Stimulated activated CD8-positive, alpha-beta memory T cell treated with anti-CD3 and anti-CD28 coated beads, Interleukin-7, amount 100 ng/mL, for 1 hour (primary cell): ENCODE measurements at places on chromosomes 11 and 22.
A peak's percentile ranks its signal among the peaks of the same experiment; 100 is the strongest.

DNA sequence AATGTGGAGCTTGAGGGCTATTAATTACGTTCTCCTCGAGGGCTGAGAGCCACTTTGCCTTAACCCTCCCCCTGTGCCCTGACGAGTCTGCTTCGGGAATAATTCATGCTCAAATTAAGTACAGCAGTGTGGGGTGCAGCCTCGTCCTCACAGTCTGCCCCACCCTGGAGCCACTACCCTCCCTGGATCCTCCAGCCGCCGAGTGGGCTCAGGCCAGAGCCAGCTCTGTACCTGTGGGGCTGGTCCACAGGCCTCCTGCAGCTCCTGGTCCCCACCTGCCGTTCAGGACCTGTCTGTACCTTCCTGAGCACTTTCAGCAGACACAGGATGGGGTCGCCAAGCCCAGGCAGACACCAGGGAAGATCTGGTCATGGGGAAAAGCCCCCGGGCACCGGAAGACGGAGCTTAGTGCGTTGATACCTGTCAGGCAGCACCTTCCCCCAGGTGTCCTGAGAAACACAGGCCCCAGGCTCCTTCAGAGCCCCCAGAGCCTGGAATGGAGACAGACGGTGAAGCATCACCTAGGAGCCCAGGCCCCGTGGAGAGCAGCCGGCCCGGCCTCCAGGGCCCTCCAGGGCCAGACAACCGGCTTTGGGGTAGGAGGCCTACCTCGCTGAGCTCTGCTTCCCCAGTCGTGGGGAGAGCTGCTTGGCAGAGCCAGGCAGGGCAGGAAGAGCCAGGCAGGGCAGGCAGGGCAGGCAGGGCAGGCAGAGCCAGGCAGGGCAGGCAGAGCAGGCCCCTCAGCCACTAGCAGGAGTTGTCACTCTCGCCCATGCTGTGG, 9.7 kb downstream of the TSPAN32 start:
- no peak for DNase-seq

DNA sequence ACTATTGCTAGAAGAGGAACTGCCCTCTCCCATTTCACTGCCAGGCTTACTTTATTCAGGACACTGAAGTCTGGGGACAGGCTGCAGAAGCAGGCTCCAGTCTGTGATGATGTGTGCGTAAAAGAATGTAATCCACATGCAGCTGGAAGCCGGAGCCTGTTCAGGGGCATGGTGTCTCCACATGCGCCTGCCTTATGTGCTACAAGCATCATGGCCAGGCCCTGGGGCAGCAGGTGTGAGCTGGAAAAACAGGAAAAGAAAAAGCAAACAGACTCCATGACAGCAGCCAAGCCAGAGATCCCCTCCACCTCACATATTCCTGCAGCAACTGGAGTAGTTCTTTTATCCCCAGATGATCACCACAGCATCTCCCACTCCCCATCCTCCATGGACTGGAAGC, 33.4 kb downstream of the ARFGAP2 start:
- DNase-seq, result no peak

GRCh38 chr11:121067453-121067852, 33.6 kb upstream of the TECTA start:
- no peak for DNase-seq

DNA sequence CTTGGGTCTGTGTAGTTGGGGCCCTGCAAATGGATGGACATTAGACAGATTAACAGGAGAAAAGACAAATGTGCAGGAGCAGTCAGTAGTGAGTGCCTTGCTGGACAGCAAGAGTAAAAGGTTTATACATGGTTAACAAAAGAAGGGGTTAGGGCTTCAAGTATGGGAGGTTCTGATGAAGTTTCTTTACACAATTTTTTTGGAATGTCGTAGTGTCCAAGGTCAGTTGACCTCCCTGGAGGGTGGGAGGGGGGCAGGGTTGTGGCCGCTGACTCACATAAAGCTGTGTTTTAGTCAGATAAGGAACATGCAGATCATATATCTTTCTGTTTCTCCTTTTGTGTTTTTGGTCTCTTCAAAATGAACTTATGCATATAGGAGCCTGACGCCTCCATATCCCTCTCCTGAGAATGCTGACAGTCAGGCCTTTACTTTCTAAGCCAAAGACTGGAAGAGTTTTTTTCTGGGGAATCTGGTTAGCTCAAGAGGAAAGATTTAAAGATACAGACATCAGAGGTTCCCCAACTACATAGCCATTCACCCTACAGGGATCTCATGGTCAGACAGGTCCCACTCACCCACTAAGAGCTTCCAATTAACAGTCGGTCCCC, 134.3 kb downstream of the NECTIN1 start:
- no peak for DNase-seq

DNA sequence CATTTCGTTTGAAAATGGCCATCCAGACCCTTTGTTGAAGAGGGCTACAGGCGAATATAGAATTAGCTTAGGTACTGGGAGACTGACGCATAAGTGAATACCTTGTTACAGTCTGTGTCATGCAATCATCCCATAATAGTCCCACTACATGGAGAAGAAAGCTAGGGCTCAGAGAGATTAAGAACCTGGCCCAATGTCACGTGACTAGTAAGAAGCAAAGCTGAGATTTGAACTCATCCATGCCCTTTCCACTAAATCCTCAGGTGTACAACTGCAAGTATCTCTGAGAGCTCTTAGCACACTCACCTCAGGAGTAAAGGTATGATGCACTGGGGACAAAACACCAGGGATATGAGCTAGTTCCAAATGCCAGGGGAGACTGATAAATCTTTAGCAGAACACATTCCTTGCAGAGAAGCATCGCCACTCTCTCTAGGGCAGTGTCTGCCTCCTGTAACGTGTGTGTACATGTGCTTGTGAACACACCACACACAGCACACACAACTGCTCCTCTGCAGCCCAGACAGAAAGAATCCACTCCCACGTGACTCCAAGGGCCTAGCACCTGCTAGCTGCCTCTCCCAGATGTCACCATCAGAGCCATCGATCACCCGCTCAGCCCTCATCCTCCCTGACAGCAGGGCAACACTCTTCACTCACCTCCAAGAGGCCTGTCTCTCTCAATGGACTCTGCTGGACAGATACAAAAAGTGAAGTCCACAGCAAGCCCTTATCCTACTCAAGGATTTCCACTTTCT, 402.8 kb downstream of the NXPE2 start:
- DNase-seq, result no peak

DNA sequence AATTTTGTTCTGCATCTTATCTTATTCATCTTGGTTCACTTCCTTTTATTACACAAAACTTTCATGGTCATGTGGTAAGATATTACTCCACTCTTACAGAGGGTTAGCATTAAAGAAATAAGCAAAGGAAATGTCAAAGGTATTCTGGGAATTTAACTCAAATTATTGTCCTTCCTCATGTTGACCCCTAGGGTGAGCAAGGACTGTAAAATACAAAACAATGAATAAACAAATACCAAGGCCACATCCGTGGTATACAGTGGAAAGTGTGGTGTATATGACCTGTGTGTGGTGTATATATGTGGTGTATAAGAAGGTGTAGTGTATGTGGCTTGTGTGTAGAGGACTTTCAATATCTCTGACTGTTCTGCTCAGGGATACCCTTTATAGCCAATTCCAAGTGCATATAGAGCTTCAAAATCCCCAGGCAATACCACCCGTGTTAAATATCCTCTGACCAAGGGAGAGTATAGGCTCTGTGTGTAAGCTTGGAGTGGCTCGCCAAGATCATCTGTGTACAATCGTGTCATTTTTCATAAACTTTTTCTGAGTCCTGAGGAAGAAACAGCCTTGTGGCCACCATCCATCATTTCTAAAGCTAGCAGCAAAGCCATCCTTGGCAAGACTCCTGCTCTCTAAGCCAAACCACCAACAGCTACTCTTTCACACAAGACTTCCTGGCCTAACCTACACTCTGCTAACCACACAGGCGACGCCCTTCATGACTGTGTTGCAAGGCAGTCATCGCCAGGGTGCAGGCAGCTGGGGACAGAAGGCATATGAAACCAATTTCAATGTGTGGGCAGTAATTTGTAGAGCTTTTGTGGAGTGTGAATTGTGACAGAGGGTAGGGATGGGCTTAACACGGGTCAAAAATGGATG, 548.0 kb downstream of the ETS1 start:
- peak; percentile 52 for DNase-seq

GRCh38 chr11:34444428-34444827, 5.7 kb downstream of the CAT start:
- no peak for DNase-seq

- DNase-seq, result no peak
These were observed 4.4 kb upstream of the MEN1 start for GRCh38 chr11:64814712-64815187.

- DNase-seq, result no peak
These were observed 324.2 kb downstream of the MIAT start for GRCh38 chr22:26981541-26981940.

DNA sequence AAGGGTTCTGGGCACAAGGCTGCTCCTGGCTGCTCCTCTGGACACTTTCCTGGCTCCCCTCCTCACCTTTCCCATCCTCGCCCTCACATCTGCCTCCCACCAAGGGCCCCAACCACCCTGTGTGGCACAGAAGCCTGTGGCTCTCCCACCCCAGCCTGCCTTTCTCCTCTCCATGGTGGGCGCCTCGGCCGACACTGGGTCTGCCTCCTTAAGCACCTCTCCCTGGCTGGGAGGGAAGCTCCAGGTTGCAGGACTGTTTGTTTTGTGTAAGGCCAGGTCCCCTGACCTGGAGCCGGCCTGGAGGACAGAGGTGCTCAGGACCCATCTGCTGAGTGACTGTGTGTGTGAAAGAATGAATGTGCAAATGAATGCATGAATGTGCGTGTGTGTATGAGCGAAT, 14.1 kb downstream of the MUC6 start:
- DNase-seq, result no peak

GRCh38 chr11:66343176-66343575, 1.7 kb downstream of the BRMS1 start:
- no peak for DNase-seq

DNA sequence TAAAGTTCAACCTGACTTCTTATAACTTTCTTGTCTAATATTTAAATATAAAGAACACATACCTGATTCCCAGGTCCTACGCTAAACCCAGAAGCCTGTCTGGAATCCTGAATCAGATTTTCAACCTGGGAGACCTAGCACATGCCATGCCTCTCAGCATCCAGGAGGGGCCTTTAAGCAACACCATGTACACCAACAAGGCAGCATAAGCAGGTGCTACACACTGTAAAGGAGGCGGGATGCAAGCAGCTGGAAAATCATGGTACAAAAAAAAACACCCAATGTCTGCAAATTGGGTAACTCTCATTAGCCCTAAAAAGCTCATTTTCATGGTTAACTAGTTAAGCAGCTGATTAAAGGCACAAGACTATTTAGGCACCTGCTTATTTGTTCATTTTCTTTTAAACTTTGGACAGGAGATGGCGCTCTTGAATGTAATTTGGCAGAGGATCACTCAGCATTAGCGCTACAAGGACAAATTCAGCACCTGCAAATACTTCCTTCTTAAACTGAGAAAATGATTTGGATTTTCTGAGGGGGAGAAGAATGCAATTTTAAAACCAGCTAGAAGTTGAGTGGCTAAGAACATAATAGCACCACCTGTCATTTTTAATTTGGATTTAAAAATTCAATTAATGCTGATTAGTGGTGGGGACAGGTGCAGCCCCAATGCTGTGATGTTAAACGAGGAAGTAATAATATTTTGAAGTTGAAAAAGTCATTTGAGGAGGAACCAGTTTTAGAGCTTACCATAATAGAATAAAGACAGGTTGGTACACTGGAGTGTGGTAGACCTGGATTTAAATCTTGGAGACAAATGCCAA, 104.0 kb downstream of the FAR1 start:
- no peak for DNase-seq

DNA sequence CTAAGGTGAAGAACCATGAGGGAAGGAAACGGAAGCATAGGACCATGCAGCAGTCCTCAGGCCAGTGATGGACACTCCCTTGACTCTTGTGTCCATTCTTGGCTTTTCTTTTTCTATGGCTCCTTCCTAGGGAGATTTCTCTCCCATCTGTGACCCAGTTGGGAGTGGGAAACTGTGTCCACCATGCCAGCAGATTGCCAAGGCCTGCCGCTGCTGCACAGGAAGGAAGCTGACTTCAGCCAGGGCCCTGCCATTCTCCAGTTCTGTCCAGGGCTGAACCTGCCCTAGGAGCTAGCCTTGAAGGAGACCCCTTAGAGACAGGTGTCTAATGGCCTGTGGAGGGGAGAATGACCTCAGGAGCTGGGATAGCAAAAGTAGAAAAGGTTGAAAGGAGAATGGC, 17.4 kb downstream of the SSH3 start:
- DNase-seq, result no peak

DNA sequence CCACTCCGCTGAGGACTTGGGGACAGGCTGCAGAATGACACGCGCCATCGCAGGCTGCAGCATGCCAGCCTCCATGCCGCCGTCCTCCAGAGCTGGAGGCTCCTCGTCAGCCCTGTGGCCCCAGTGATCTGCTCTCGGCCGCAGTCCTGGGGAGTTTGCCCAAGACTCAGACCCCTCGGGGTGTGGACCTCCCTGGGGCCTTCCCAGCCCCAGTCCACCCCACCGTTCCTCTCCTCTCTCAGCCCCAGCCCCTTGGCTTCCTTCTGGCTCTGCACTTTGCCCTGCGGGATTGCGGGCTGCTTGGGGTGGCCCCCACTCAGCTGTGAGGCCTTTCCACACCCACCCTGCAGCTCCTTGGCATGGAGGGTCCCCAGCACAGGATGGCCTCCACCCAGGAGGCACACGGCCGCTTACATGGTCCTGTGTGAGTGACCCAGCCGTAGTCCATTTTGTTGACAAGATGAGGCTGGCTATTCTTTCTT, 414.9 kb downstream of the TBC1D22A start:
- DNase-seq, result no peak

DNA sequence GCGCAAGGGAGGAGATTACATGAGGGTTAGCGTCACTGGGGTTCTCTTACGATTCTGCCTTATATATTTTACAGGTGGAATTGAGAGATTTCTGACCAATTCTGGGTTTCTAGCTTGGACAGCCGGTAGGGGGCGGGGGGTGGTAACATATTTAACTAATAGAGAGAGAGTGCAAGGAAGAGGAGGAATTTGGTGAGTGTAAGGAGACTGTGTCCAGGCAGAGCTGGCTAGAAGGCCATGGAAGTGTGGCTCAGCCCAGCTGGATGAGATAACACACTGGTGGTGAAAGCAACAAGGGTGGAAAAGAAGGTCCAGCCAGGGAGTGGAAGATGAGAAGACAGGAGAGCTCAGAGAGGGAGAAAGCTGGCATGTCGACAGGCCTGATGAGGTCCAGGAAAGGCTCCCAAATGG, 56.5 kb downstream of the ST3GAL4 start:
- no peak for DNase-seq

- DNase-seq, result no peak
These were observed 136.2 kb downstream of the OSBP2 start for GRCh38 chr22:30830907-30831306.

DNA sequence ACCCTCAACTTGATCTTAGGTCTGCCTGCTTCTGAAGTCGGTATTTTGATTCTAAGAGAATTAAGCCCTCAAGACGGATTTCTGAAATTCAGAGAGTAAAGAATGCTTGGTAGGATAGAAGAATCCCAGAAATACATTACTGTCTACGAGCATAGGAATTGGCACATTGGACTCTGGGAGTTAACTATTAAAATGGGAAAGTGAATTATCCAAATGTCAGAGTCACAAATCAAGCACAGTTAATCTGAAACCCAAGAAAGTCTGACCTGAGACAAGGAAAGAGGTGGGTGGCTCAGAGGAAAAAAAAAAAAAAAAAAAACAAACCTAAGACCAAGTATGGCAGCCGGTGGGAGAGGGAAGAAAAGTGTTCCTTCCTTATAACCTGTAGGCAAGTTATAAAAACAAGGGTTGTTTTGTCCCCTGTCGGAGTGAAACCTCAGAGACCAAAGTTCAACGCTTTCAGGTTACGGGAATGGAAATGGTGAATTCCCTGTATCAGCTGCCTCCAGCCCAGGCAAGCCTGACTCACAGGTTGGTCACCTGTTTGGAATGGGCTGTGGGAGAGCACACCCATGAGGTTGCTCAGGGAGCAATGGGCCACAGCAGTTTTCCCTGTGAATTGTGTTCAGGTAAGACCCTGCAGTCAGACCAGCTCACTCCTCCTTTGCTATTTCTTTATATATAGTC, 139.0 kb downstream of the ETS1 start:
- DNase-seq, result no peak
